Cardiac septum (tissue), 1 donor: ENCODE measurements at places on chromosomes 11 and 22. TPM values are rescaled to one million over a fixed set of nuclear protein-coding genes. Genes with fewer than 3 reads are reported as not detected.

GRCh38 chr22:44247923-44248892 lies 64.5 kb downstream of the SHISAL1 start:
- DNase-seq: no peak

DNA sequence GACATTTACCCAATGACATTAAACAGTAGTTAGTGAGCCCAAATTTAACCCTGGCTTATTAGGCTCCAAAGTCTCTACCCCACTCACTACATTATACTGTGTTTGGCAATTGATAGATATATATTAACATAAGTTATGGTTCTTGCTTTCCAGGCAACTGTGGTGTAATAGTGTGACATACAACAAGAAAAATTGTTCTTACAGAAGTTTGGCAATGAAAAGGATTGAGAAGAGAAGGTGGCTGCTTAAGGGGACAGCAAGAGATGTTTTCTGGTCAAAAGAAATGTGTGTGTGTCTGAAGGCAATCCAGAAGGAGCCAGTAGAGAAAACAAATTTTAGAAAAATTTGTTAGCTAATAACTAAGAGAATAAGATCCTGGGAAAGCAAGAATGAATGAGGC lies 132.4 kb downstream of the SWAP70 start:
- DNase-seq: no peak

Gene USP47
- total RNA-seq: 61.6 TPM

Gene SLC1A2
- total RNA-seq: 8.8 TPM

Gene CABP4
- total RNA-seq: 0.11 TPM

Gene TALDO1
- total RNA-seq: 92.4 TPM

DNA sequence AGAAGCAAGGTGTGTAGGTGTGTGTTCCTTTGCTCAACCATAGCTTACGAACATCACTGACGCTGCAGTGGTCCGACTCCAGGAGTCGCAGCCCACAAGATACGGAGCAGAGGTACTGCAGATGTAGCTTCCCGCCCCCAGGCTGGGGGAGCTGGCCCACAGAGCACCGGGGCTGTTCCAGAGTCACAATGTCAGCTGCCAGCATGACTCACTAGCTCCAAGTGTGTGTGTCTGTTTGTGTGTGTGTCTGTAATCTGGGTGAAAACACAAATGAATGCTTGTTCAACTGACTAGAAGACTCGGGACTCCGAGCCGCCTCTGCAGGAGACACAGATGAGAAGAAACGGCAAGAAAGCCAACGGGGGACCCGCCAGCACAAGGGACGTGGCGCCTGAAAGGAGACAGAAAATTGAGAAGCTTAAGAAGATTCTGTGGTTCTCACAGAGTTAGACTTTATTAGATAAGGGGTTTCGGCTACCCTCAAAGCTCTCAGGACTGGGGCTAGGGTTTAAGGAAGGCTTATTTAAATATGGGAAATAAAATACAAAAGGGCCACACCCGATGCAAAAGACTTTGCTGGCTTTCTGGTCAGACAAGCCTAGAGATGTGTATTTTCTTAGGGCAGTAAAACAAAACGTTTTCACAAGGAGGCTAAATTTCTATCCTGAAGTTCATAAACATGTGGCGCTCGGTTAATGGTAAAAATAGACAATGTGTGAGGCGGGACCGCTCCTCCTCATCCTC lies 10.7 kb downstream of the VSIG10L2 start:
- DNase-seq: no peak

Gene INSC
- total RNA-seq: 0.22 TPM

DNA sequence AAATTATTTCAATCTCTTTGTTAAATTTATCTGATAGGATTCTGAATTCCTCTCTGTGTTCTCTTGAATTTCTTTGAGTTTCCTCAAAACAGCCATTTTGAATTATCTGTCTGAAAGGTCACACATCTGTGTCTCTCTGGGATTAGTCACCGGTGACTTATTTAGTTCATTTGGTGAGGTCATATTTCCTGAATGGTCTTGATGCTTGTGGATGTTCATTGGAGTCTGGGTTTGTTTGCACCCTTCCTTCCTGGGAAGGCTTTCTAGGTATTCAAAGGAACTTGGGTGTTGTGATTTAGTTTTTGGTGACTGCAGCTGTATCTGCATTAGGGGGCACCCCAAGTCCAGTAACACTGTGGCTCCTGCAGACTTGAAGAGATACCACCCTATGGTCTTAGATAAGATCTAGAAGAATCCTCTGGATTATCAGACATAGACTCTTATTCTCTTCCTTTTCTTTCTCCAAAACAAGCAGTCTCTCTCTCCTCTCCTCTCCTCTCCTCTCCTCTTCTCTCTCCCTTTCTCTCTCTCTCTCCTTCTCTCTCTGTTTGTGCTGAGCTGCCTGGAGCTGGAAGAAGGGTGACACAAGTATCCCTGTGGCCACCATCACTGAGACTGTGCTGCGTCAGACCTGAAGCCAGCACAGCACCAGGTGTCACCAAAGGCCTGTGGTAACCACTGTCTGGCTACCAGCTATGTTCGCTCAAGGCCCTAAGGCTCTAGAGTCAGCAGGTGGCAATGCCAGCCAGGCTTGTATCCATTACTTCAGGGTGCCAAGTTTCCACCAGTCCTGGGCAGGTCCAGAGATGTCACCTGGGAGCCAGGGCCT lies 3.3 kb upstream of the HEPN1 start:
- DNase-seq: no peak

DNA sequence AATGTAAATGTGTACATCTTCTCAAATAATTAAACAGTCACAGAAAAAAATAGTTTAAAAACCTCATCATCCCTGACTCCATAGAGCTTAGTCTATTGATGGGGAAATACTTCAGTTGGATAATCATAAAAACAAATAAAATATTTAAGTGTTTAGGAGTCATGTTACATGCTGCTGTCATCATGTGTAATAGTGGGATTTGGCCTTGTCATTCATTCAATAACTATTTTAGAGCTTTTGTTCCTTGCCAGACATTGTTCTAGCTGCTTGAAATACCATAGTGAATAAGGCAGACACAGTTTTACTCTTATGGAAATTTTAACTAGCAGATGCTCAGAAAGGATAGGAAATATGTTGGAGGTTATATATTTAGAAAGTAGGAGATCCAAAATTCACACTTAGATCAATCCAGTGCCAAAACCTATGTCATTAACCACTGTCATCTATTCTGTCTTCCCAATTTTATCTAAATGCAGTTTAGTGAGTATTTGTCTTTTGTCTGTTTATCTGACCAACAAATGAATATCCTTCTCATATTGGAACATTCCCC lies 324.7 kb downstream of the CASP12 start:
- no peak for DNase-seq

Gene RBMXL2
- total RNA-seq: not detected

- no peak for DNase-seq
These were observed 12.5 kb downstream of the ZBED4 start for GRCh38 chr22:49866134-49866533.

GRCh38 chr11:119293461-119293860 lies 23.5 kb downstream of the MCAM start:
- no peak for DNase-seq

- no peak for DNase-seq
These were observed 23.5 kb downstream of the RNF214 start for GRCh38 chr11:117255966-117256365.

Gene MMP8
- 0.94 TPM for total RNA-seq

DNA sequence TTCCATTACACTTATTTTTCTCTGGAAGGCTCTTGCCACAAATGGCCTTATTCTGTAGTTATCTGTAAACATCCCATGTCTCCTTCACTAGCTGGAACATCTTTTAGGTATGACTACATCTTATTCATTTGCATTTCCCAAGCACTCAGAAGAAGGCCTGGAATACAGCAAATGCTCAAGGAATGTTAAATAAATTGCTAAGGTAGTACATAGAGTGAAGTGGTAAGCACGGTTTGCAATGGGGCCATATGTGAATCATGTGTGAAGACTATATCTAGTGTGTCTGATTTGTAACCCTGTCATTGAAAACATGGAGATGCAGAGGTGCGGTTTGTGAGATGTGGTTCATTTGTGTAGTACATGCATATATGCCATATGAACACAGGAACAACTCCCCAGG lies 33.5 kb downstream of the GDPD4 start:
- DNase-seq: no peak

Gene VSIG2
- total RNA-seq: 1.2 TPM

DNA sequence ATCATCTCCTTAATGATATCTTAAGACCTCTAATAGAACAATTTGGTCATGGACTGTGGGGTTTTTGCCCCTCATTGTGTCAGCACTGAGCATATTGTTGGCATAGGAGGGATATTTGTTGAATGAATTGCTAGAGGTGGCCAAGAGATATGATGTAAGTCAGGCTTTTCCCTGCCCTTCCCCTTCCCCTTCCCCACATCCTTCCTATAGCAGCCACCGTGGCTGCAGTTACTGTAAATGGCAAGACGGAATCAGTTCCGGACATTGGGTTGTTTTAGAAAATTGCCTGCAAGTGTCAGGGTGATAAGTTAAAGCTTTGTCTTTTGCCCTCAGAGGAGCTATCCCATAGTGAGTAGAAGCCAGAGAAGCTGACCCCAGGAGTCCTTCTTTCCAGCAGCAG lies 23.0 kb downstream of the LIMK2 start:
- DNase-seq: no peak

- DNase-seq: no peak
These were observed 1075.5 kb downstream of the NTM start for GRCh38 chr11:132445859-132446291.

- no peak for DNase-seq
These were observed 61.1 kb upstream of the CD44 start for GRCh38 chr11:35077709-35078469.

Gene MUC15
- total RNA-seq: not detected

DNA sequence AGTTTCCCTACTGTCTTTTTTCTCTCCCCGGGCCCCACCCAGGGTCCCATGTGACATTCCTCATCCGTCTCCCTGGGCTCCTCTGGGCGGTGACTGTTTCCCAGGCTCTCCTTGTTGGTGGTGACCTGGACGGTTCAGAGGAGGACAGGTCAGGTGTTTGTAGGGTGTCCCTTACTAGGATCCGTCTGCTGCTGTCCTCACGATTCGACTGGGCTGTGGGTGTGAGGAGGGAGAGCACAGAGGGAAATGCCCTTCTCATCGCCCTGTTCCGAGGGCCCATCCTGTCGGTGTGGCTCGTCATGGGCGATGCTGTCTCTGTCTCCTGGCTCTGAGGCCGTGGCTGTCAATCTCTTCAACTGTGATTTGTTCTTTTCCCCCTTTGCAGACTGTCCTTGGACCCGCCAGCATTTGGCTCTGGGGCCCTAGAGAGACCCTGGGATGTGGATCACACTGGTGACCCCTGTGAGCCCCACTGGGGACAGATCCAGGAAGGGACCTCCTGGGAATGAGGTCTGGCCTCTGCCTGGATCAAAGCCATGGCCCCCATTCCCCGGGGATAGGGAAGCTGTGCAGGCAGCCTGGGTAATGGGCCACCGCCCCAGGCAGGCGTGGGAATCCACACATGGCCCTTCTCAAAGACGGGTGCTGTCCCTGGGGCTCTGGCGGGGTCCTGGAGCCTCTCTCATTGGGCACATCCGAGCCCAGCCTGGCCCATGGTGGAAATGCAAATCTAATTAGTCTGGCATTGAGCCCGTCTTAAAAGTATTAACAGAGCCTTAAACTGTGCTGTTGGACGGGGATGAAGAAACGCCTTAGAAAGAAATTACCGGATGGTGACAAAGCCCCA lies 46.8 kb upstream of the KCNQ1OT1 start:
- no peak for DNase-seq

Gene TUBA8
- 84.0 TPM for total RNA-seq

Gene DTX4
- 1.5 TPM for total RNA-seq

DNA sequence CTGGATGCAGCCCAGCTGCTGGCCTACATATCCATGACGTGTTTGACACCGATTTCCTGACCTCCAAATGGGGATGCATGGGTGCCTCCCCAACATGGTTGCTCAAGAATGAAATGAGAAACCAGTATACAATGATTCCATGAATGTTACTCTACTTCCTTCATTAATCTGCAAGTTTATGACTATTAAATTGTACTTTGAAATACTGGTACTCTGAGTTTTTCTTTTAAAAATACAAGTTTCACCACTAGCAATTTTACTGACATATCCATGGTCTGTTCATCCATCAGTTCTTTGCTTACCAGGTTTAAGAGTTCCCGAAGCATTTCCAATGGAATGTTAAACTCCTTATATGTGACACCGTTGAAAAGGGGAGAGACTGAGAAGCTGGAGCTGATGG lies 39.1 kb downstream of the SERPIND1 start:
- DNase-seq: no peak

Gene MIOX
- not detected for total RNA-seq

- no peak for DNase-seq
These were observed 361.6 kb downstream of the TMEM135 start for GRCh38 chr11:87399341-87399740.

Gene ART1
- total RNA-seq: 1.3 TPM

- DNase-seq: no peak
These were observed 63.6 kb downstream of the PARVG start for GRCh38 chr22:44244265-44244822.

- DNase-seq: no peak
These were observed 22.8 kb upstream of the GCAT start for GRCh38 chr22:37784829-37785495.

DNA sequence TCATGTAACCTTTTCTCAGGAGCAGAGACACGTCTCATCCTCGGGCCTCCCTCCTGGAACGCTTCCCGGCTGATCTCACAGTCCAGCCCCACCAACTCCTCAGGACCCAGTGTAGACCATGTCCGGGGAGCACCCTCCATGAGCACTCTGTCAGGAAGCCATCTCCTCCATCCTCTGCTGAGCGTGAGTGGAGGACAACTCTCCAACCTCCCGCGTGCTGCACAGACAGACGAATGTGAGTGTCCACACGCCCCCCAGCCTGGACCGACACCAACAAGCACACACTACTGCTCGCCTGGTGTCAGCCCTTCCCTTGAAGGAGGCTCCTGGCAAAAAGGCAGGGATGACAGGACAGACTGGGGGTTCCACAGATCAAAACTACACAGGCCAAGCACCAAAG lies 86.6 kb downstream of the SHANK2 start:
- DNase-seq: peak; percentile 38

GRCh38 chr22:42869888-42870480 lies 12.9 kb upstream of the ARFGAP3 start:
- DNase-seq: no peak
